Mammary microvascular endothelial cell (primary cell): ENCODE measurements at places on chromosomes 3 and 15. TPM values are rescaled to one million over a fixed set of nuclear protein-coding genes. Genes with fewer than 3 reads are reported as not detected.

The PLCD1 gene
- 11.5 and 12.6 TPM in 2 replicates for total RNA-seq

The PLCH1 gene
- total RNA-seq: not detected in 2 replicates

The NTRK3 gene
- total RNA-seq: not detected in 2 replicates

The CCDC54 gene
- not detected in 2 replicates for total RNA-seq

The GOLGA6L10 gene
- total RNA-seq: 0.05 and 0.13 TPM in 2 replicates

The MOBP gene
- under 0.01 and 0.05 TPM in 2 replicates for total RNA-seq

The APEH gene
- 70.9 and 74.4 TPM in 2 replicates for total RNA-seq
